ENCODE measurements at places on chromosomes 7 and 10.

- no peak overlapping the region for H3K27ac ChIP-seq
- H3K27me3 ChIP-seq = peaks cover 13% of the 10 kb centered on the region
- H3K4me1 ChIP-seq = peaks cover 3% of the 10 kb centered on the region
Observed at GRCh38 chr7:135270577-135271254, 37.1 kb downstream of the STRA8 start.

DNA sequence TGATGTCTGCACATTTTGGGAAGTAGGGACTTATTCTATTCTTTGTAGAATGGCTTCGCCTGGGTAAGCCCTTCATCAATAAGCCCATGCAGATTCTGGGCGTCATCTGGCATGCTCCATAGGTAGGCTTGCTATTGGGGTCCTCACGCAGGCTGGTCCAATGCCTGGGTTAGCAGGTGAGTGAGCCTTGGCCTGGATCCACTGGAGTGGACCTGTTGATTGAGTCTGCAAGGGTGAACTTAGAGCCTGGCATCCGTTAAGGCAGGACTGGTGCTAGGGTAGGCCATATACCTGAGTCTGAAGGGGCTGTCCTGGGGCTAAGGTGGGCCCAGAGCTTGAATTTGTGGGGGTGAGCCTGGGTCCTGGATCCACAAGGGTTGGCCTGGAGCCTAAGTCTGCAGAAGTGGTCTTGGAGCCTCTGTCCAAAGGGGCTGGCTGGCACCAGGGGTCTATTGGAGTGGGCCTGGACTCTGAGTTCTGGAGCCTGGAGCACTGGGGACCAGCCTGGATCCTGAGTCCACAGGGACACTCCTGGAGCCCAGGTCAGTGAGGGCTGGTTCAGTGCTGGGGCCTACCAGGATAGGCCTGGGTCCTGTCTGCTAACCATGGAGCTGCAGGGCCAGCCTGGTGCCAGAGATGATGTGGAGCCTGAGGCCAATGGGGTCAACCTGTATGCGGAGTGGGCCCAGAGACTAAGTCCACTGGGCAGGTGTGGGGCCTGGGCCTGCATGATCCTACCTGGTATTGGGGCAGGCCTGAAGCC is 297.7 kb downstream of the PTPRN2 start:
- H3K27ac ChIP-seq = no peak overlapping the region
- DNase-seq = no peak
- no peaks in the 10 kb centered on the region for H3K4me1 ChIP-seq
- H3K27me3 ChIP-seq = no peaks in the 10 kb centered on the region

DNA sequence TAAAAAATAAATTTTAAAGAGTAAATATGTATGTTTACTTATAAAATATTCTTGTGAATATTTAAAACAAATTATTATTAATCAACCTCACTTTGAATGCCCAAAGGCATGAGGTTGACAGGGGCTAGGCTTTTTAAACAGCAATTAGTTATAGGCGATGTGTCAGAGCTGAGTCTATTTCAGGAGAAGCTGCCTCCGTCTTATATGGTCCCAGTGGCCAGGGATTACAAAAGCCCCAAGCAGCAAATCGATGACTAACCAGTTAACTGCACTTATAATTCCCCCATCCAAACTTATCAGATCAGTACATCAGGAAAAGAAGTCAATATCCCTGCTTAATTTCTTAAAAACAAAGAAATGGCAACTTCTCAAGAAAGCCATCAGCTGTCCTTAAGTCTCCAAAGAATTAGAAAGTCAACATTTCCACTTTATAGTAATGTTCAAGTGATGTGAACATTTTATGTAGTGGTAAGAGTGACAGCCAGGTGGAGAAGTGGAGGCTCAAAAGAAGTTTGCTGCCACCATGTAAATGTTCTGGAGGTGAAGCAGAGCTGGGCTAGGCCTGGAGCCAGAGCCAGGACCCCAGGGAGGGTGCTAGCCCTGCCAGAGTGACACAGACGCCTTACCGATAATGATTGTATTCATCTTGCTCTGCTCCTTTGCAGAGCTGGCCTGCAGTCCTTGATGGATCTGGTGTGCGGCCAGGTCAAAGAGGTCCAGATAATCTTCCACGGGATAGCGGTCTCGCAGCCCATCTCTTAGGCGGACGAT is 51.5 kb downstream of the CHST15 start:
- DNase-seq = no peak
- H3K36me3 ChIP-seq = no peaks in the 10 kb centered on the region
- peaks cover 15% of the 10 kb centered on the region for H3K4me1 ChIP-seq
- H3K27ac ChIP-seq = no peak overlapping the region
- no peak overlapping the region for H3K4me3 ChIP-seq

GRCh38 chr10:123043409-123043925 is 34.7 kb downstream of the ACADSB start:
- no peak overlapping the region for H3K4me3 ChIP-seq
- peaks cover 14% of the 10 kb centered on the region for H3K4me1 ChIP-seq
- peak; percentile 44 for DNase-seq
- no peaks in the 10 kb centered on the region for H3K27me3 ChIP-seq

DNA sequence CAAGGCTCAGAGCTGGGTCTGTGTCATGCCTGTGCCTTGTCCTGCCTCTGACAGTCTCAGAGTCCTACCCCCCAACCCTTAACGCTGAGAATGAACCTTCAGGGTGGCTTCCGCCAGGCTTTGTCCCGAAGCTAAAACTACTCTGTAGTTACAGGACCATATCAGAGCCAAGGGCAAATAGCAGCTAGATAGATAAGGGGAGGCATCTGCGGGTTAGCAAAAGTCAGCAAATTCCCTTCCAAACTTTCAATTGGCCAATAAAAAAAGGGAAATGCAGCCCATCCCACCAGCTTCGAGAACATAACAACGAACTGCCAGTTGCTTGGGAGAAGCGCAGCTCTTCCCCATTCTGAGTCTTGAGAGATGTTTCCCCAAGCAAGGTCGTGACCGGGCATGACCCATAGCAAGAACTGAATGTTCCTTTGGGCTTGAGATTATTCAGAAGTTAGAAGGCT is 17.7 kb downstream of the CCL24 start:
- H3K4me1 ChIP-seq = peaks cover 2% of the 10 kb centered on the region
- H3K27me3 ChIP-seq = peaks cover 16% of the 10 kb centered on the region
- DNase-seq = no peak
- no peaks in the 10 kb centered on the region for H3K36me3 ChIP-seq
- H3K4me3 ChIP-seq = no peak overlapping the region

DNA sequence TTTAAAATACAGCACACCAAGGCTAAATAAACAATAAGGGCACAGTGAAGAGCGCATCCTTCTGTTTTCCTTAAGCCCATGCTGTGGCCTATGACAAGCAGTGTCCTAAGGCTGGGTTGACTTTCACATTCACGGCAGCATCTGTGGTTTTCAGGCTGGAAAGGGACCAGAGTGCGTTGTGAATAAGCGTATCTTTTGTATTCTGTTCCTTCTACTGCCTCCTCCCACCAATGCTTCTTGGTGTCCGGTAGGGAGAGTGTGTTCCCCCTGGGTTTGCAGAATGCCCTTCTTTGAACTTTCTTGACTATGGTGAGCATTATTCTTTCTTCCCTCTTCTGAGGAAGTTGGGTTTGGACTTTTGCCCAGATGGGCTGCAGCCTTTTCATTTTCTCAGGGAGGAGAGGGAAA is 73.6 kb downstream of the ABCA13 start:
- DNase-seq = no peak
- no peaks in the 10 kb centered on the region for H3K4me1 ChIP-seq
- H3K4me3 ChIP-seq = no peak overlapping the region
- H3K27ac ChIP-seq = no peak overlapping the region
- H3K27me3 ChIP-seq = peaks cover 9% of the 10 kb centered on the region

- H3K4me1 ChIP-seq = peaks cover 19% of the 10 kb centered on the region
- no peak for DNase-seq
- H3K4me3 ChIP-seq = peak within 1 kb of the TSS; percentile 45
Observed at GRCh38 chr7:28958235-28958979, at the start of gene TRIL. Gene TRIL (minus strand): TSS chr7:28958330. CDS start chr7:28958046, 284 bp downstream.
